ENCODE measurements at places on chromosomes 3 and 15.

DNA sequence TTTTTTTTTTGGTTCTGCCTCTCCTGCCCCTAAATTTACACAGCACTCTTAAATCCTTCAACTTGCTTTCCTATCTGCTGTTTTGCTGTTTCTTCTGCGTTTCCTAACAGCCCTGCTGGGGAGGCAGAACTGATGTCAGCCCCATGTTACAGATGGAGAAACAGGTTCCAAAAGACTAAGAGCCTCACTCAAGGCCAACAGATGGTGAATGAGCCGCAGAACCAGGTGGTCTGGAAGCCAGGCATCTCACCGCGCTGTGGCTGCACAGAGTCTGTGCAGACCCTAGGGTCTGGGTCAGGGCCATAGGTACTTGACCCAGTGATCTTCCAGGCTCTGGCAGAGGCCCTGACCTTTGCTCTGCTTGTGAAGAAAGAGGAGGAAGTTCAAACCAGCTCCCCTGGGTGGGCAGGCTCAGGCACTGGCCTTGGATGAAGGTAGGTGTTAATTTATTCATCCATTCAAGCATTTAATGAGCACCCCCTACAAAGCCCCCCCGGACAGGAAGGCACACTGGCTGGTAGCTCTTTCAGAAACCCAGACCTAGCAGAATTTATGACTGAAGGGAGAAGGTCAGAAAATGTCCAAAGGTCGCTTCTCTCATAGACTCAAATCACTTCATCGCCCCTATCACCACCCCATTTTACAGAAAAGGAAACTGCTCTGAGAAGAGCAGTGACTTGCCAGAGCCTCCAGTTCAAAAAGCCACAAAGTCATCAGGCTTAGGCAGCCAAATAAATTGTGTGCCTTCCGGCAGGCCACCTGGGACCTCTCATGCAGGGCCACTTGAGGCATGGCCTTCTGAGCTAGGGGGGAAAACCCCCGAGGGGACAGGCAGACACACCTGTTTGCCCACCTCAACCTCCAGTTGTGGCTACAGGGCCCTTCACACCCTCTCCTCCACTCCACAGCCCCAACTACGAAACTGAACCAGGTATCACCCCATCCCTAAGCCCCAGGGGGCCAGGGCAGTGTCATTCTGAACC, 2.7 kb downstream of the CHDH start:
- DNase-seq = no peak

DNA sequence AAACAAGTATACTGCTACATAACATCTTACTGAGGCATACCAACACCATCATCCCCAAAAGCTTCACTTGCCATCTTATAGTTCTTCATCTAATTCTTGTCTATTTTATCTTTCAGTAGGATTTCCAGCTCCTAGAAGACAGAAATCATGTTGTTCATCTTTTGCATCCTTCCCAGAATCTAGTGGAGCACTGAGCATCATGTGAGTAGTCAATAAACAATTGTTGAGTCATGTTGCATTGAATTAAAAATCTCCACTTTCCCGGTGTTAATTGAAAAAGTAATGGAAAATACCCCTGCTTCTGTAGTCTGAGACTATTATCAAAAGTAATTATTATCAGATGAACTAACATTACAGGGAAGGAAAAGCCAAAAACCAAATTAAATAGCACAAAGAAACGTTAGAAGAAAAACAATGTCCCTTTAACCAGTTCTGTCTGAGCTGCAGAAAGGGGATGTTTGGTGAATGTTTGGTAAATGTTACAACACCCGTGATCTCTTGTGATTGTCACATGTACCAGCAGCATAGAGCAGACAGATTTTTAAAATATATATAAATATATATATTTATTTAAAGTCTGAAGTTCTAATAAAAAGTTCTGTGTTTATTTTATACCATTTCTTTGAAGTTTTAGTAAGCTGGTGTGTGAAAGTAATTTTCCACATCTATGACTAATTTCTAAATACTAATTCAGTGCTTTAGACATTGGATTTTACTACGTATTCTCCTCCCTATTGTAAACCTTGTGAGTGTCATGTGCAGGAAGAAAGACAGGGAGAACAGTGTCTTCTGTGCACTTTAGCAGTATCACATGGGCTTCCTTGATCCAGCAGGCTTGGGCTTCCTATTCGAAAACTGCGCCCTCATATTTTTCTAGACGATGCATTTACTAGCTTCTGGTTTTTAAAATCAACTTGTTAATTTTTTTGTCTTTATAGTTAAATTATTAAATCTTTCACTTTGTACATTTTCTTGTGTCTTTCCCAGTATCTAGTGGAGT, 85.6 kb downstream of the RAP2B start:
- DNase-seq = no peak

DNA sequence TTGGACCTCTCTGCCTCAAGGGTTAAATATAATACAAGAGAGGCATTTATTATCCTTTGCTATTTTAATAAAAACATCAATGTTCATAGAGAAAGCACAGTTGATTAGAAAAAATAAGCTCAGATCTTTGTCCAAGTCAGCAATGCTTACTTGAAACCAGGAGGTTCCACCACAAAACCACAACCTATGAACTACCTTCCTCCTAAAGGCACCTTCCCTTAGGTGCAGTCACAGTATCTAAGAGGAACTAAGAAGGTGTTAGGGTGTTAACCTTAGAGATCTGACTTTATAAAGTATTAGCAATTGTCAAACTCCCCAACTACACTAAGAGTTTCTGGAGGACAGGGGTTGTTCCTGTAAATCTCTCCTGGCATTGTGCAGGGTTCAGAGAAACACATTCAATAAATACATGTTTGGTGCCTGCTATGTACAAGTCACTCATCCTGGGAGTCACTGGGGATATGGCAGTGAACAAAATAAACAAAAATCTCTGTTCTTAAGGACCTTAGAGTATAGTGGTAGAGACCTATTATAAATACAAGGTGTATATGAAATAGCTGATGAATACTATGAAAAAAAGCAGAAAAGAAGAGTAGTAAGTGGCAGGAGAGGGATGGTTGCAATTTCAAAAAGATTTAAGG, 208.6 kb downstream of the NFKBIZ start:
- no peak for DNase-seq

DNA sequence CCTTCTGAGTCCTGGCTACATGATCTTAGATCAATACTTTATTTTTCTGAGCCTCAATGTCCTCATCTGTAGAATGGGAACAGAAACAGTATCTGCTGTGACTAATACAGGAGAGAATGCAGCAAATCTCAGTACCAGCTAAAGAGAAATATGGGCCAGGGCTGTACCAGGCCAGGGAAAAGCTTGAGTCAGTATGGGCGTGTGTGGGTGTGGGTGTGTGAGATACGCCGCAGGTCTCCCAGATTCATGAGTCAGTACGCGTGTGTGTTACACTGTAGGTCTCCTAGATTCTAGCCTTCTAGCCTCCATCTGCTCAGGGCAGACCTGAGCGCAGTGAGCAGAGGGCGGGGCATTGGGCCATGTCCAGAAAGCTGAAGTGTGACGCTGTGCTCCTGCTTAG, 15.2 kb downstream of the GNAI2 start:
- no peak for DNase-seq

- no peak for DNase-seq
Measured at GRCh38 chr3:19250959-19251610, 102.8 kb downstream of the KCNH8 start.

DNA sequence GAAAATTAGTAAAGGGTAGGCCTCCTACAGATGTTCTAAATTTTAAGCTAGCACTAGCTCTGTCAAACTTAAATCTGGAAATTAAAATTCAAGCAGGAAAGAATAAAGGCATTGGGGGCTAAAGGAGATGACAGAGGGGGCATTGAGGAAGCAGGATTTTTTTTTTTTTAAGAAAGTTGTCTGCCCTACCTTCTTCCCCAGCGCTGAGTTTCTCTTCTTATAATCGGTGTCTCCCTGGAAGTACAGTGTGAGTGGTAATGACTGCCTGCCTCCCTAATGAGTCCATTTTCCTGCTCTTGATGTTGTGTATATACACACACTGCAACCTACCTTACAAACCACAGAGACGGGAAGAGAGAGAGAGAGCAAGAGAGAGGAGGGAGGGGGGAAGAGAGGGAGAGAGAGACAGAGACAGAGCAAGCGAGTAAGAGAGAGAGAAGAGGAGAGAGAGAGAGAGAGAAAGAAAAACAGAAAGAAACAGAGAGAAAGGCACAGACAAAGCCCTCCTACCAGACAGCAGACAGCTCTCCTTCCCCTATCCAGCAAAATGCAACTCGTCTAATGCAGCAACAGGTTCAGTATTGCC, 47.0 kb downstream of the ZBTB20 start:
- peak; percentile 46 for DNase-seq

Measured in left kidney (tissue), 8 donors.